ENCODE measurements at places on chromosomes 3 and 15. TPM values are rescaled to one million over a fixed set of nuclear protein-coding genes. Genes with fewer than 3 reads are reported as not detected.

GRCh38 chr3:163543662-163544061 lies 1534.6 kb downstream of the SI start:
- H3K27me3 ChIP-seq, result no peaks in the 10 kb centered on the region
- no peak overlapping the region for H3K4me3 ChIP-seq
- no peaks in the 10 kb centered on the region for H3K4me1 ChIP-seq
- DNase-seq, result no peak
- H3K36me3 ChIP-seq, result no peaks in the 10 kb centered on the region
- no peak overlapping the region for H3K27ac ChIP-seq

GRCh38 chr15:67134871-67135492 lies 69.6 kb downstream of the SMAD3 start:
- H3K36me3 ChIP-seq, result no peaks in the 10 kb centered on the region
- H3K27ac ChIP-seq, result peak overlapping the region; percentile 99
- DNase-seq, result no peak
- no peaks in the 10 kb centered on the region for H3K27me3 ChIP-seq
- H3K4me1 ChIP-seq, result peaks cover 96% of the 10 kb centered on the region

Gene DAZL
- total RNA-seq, result not detected

DNA sequence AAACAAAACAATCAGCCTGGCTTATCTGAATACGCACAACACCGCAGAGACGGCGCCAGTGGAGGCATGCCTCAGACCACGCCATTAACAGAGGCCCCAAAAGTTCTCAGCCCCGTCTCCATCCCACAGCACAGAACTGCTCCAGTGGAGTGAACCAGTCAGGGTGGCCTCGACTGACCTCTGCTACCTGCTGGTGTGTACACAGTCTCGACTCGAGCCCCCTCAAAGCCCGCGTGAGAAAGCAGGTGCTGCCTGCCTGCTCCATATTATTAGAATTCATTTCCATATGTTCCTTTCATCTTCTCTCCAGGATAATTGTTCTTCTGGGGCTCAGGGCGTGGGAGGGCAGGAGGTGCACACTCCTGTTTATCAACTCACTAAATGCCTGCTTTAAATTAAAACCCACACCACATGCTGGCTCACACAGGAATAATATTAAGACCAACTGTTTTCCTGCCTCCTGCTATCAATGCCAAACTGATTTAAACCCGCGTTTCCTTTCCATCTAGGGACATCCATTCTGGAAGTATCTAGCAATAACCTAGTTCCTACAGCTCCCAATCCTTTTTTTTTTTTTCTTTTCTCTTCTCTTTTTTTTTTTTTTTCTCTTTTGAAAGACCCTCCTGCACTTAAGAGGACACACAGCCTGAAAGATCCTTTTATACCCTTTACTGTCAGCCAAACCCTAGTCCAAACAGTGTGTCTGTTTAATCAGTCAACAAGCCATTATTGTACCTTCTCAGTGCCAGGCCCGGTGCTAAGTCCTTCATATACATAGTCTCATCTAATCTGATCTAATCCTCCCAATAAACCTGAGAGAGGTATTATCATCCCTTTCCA lies 101.2 kb downstream of the TLE3 start:
- no peaks in the 10 kb centered on the region for H3K4me1 ChIP-seq
- DNase-seq, result no peak
- no peaks in the 10 kb centered on the region for H3K27me3 ChIP-seq

DNA sequence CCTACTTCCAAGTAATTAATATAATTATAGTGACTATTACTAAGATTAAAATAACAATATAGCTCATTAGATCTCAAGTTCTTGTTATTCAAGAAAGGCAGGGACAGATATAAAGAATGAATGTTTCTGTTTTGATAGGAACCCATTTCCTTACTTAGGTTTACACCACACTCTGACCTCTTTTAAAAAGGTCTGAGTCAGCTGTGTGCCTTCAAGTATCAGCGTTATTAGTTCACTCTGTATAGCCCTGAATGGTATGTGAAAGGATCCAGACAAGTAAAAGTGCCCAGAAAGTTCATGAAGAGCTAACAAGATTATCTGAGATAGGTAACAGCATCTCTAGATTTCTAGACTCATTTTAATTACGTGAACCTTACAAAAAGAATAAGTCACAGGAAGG lies 28.9 kb downstream of the PDCD10 start:
- H3K27ac ChIP-seq, result no peak overlapping the region
- H3K27me3 ChIP-seq, result no peaks in the 10 kb centered on the region
- DNase-seq, result no peak
- no peak overlapping the region for H3K4me3 ChIP-seq

DNA sequence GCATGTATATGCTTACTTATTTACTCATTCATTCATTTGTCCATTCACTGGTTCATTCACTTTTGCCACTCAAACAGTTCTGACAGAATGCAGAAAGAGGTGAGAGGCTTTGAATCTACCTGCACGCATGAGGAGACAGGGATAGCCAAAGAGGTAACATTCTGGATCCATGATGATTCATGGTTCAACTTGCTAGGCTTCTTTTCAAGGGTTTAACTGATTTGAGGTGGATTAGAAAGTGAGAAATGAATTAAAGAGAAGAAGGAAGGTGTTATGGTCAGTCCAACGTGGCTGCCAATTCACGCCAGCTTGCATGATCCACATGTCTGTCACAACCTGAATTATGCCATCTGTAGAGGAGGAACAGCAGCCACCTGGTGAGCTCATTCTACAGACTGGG lies 260.6 kb downstream of the ARRDC4 start:
- DNase-seq, result no peak
- no peaks in the 10 kb centered on the region for H3K4me1 ChIP-seq

Gene LIPH
- total RNA-seq, result not detected

DNA sequence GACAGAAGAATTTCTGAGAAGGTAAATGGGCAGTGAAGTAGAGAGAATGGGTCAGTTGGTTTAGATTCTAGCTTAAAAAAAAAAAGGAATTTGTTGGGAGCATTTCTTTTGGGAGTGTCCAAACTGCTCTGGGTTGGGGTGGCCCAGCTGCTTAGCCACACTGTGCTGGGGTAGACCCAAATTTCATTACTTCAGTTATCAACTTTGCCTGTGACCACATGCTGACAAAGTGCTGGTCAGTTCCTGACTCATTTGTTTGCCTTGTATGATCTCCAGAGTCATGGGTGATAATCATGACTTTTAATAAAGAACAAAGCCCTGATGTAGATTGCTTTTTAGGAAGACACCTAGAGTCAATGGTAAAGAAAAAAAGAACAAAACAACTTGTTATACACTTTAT lies 121.5 kb upstream of the FGF7 start:
- no peak overlapping the region for H3K27ac ChIP-seq
- H3K27me3 ChIP-seq, result no peaks in the 10 kb centered on the region
- peaks cover 8% of the 10 kb centered on the region for H3K36me3 ChIP-seq

- peak; percentile 63 for DNase-seq
- H3K4me3 ChIP-seq, result peak overlapping the region; percentile 100
- H3K27ac ChIP-seq, result peak overlapping the region; percentile 100
- peaks cover 57% of the 10 kb centered on the region for H3K4me1 ChIP-seq
Observed at GRCh38 chr3:33439546-33440327, 468 bp downstream of the UBP1 start.

GRCh38 chr15:40441565-40442531 lies 1.1 kb downstream of the BAHD1 start:
- H3K27me3 ChIP-seq, result peaks cover 35% of the 10 kb centered on the region
- peaks cover 59% of the 10 kb centered on the region for H3K4me1 ChIP-seq
- DNase-seq, result peak; percentile 55
- H3K36me3 ChIP-seq, result peaks cover 2% of the 10 kb centered on the region
- H3K27ac ChIP-seq, result no peak overlapping the region

GRCh38 chr3:127698691-127699415 lies 26.1 kb downstream of the ABTB1 start:
- no peaks in the 10 kb centered on the region for H3K36me3 ChIP-seq
- no peak overlapping the region for H3K27ac ChIP-seq
- peaks cover 4% of the 10 kb centered on the region for H3K4me1 ChIP-seq
- no peaks in the 10 kb centered on the region for H3K27me3 ChIP-seq
- H3K4me3 ChIP-seq, result no peak overlapping the region

Gene GABRA5
- total RNA-seq, result not detected

DNA sequence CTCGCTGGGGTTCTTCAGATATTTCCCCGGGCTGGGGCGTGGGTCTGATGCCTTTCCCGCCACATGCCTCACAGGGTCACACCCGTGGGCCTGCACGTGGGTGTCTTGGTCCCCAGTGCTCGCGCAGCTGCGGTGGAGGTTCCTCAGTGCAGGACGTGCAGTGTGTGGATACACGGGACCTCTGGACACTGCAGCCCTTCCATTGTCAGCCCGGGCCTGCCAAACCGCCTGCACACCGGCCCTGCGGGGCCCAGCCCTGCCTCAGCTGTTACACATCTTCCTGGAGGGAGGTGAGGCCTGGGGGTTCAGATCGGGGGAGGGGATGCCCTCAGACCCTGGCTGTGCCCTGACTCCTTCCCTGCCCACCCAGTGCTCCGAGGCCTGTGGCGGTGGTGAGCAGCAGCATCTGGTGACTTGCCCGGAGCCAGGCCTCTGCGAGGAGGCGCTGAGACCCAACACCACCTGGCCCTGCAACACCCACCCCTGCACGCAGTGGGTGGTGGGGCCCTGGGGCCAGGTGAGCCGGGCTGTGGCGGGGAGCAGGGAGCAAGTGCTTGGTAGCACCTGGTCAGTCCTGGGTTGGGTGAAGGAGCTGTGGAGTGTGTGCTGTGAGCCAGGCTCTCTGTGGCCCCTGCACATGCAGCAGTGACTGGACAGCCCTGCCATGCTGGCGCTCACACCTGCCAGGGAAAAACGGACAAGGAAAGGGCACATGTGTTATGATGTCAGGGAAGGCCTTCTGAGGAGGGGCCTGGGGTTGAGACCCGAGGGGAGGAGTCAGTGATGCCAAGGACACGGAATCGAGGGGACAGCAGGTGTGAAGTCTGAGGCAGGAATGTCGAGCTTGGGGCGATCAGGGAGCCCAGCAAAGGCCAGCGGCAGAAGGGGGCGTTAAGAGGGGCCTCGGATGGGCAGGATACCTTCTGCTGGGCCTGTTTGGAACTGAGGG lies 88.9 kb downstream of the TBC1D2B start:
- no peak for DNase-seq
- H3K4me1 ChIP-seq, result peaks cover 20% of the 10 kb centered on the region
- no peaks in the 10 kb centered on the region for H3K36me3 ChIP-seq
- H3K27ac ChIP-seq, result no peak overlapping the region
- H3K27me3 ChIP-seq, result peaks cover under 1% of the 10 kb centered on the region

GRCh38 chr15:92006186-92007028 lies 152.9 kb downstream of the SLCO3A1 start:
- DNase-seq, result no peak
- no peaks in the 10 kb centered on the region for H3K27me3 ChIP-seq
- H3K36me3 ChIP-seq, result no peaks in the 10 kb centered on the region
- peak overlapping the region; percentile 4 for H3K27ac ChIP-seq

Gene CPLX3
- 0.14 TPM for total RNA-seq

DNA sequence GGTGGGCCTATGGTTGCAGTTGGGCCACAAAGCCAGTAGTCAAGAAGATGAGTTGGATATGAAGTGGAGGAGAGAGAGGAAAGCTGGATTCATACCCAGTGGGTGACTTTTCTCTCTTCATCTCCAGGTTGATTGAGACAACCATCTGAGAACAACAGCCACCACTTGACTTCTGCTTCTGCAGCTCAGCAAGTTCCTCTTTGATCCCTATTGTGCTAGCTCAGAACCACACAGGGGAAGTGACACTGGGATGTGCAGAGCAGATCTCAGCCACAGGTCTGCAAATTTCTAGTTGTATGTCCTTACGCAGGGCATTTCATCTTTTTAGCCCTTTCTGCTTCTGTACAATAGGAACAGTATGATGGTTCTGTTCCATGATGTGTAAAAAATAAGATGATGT lies 459.2 kb upstream of the ARRDC4 start:
- no peak overlapping the region for H3K4me3 ChIP-seq
- no peak for DNase-seq
- H3K4me1 ChIP-seq, result no peaks in the 10 kb centered on the region
- H3K27ac ChIP-seq, result no peak overlapping the region
- H3K36me3 ChIP-seq, result no peaks in the 10 kb centered on the region
- H3K27me3 ChIP-seq, result no peaks in the 10 kb centered on the region

Gene RPS27L
- 166 TPM for total RNA-seq

DNA sequence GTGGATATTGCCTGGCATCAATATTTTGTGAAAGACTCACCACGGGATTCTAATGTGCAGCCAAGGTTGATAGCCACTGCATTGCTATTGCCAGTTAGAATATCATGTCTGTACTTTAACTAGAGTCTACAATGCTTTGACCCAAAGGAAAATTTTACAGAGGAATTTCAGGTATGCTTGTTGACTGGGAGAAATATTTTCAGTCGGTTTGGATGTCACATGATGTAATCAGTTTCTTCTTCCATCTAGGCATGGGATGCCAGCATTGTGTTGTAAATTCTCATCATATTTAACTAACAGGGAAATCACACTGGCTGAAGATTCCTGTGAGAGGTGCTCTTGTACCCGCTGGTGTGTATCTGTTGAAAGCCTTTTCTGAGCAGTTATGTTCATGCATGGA lies 508.9 kb upstream of the ADAMTS9 start:
- no peak for DNase-seq
- no peaks in the 10 kb centered on the region for H3K36me3 ChIP-seq
- H3K4me1 ChIP-seq, result no peaks in the 10 kb centered on the region
- H3K27me3 ChIP-seq, result no peaks in the 10 kb centered on the region
- no peak overlapping the region for H3K4me3 ChIP-seq
- H3K27ac ChIP-seq, result no peak overlapping the region

- DNase-seq, result no peak
- no peak overlapping the region for H3K27ac ChIP-seq
- H3K27me3 ChIP-seq, result no peaks in the 10 kb centered on the region
- H3K4me3 ChIP-seq, result no peak overlapping the region
Observed at GRCh38 chr3:116155841-116156240, 289.4 kb downstream of the LSAMP start.

Gene REC114
- total RNA-seq, result not detected

Gene PEAK1
- 33.6 TPM for total RNA-seq

DNA sequence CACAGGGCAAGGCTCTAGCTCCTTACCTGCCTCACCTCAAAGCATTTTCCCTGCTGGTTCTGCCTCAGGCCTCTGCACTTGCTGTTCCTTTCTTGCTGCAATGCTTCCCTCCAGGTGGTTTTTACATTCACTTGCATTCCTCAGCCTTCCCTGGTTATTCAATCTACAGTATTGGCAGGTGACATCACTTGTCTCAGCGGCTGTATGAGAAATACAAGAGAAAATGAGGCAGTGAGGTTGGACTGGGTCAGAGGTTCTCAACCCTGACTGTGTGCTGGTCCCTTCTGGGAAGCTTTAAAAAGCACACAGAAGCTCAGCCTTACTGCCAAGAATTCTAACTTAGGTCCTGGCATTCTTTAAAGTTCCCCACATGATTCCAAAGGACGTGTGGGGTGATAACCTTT lies 26.7 kb downstream of the SIAH2 start:
- no peak overlapping the region for H3K27ac ChIP-seq
- H3K36me3 ChIP-seq, result peaks cover 3% of the 10 kb centered on the region
- H3K4me1 ChIP-seq, result peaks cover 77% of the 10 kb centered on the region
- no peak for DNase-seq
- no peak overlapping the region for H3K4me3 ChIP-seq

Gene CD80
- 8.3 TPM for total RNA-seq

- H3K4me3 ChIP-seq, result peak overlapping the region; percentile 72
- H3K4me1 ChIP-seq, result no peaks in the 10 kb centered on the region
- no peak for DNase-seq
- peaks cover 40% of the 10 kb centered on the region for H3K27me3 ChIP-seq
- no peaks in the 10 kb centered on the region for H3K36me3 ChIP-seq
Observed at GRCh38 chr15:48646331-48646730, 822 bp upstream of the FBN1 start.

Gene A4GNT
- total RNA-seq, result not detected

- H3K36me3 ChIP-seq, result peaks cover 2% of the 10 kb centered on the region
- H3K4me3 ChIP-seq, result peak overlapping the region; percentile 65
- peaks cover 70% of the 10 kb centered on the region for H3K4me1 ChIP-seq
- DNase-seq, result no peak
- peak overlapping the region; percentile 100 for H3K27ac ChIP-seq
- no peaks in the 10 kb centered on the region for H3K27me3 ChIP-seq
Observed at GRCh38 chr3:186882150-186882524, 39.6 kb downstream of the ADIPOQ start.

Gene TNFSF10
- total RNA-seq, result 44.0 TPM
